ENCODE measurements at places on chromosomes 1 and 21.

- DNase-seq = no peak
Measured at GRCh38 chr1:169003864-169004516, 102.5 kb upstream of the ATP1B1 start.

DNA sequence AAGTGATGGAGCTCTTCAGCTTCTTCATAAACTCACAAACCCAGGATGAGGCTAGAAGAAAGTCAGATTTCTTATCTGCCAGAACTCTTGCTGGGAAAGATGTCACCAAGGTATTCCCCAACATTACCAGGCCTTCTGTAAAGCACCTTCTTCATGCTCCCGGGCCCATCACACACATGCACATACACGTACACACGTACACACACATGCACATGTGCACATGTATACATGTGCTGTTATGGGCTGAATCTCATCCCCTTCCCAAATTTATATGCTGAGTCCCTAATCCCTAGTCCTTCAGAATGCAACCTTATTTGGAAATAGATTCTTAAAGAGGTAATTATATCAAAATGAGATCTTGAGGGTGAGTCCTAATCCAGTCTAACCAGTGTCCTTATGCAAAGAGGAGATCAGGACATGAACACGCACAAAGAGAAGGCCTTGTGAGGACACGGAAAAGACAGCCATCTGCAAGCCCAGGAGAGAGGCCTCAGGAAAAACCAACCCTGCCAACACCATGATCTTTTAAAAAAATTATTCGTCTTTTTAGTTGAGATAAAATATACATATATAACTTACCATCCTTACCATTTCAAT, 76.4 kb upstream of the LYST start:
- no peak for DNase-seq

DNA sequence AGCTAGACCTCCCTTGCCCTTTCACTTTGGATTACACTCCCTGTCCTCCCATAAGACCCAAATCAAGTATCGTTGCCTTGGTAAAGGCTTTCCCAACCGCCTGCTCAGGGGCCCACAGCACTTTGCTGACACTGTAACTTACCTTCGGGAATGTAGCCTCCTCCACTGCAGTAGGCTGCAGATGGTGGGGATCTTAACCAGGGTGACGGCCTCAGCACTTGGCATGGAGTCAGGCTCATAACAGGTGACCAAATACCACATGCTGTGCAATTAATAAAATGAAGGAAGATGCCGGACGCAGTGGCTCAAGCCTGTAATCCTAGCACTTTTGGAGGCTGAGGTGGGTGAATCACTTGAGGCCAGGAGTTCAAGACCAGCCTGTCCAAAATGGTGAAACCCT, 88.7 kb upstream of the IRF2BP2 start:
- no peak for DNase-seq

- no peak for DNase-seq
Measured at GRCh38 chr21:25759573-25759972, 24.8 kb downstream of the GABPA start.

- no peak for DNase-seq
Measured at GRCh38 chr1:60989749-60990713, 92.3 kb upstream of the NFIA start.
